ENCODE measurements at places on chromosomes 16 and 17. TPM values are rescaled to one million over a fixed set of nuclear protein-coding genes. Genes with fewer than 3 reads are reported as not detected.
A peak's percentile ranks its signal among the peaks of the same experiment; 100 is the strongest.

- peaks cover 7% of the 10 kb centered on the region for H3K4me1 ChIP-seq
- no peaks in the 10 kb centered on the region for H3K36me3 ChIP-seq
- no peaks in the 10 kb centered on the region for H3K27me3 ChIP-seq
- H3K4me3 ChIP-seq: no peak overlapping the region
These were observed 394.3 kb downstream of the CDH13 start for GRCh38 chr16:83021045-83021444.

Gene HYDIN
- total RNA-seq: 0.85 TPM

Gene KRT17
- total RNA-seq: not detected

- peak overlapping the region; percentile 86 for H3K27ac ChIP-seq
- H3K27me3 ChIP-seq: no peaks in the 10 kb centered on the region
- H3K4me1 ChIP-seq: peaks cover 33% of the 10 kb centered on the region
- DNase-seq: no peak
- H3K4me3 ChIP-seq: peak overlapping the region; percentile 80
These were observed 467 bp upstream of the GDE1 start for GRCh38 chr16:19522397-19522732.

- H3K4me3 ChIP-seq: peak overlapping the region; percentile 7
- H3K36me3 ChIP-seq: peaks cover 41% of the 10 kb centered on the region
- peak overlapping the region; percentile 87 for H3K27ac ChIP-seq
- no peak for DNase-seq
These were observed 2.6 kb downstream of the GTF3C1 start for GRCh38 chr16:27547134-27547533.

GRCh38 chr17:80367503-80367902 lies 47.5 kb upstream of the ENDOV start:
- no peak for DNase-seq
- peaks cover 98% of the 10 kb centered on the region for H3K36me3 ChIP-seq
- H3K27ac ChIP-seq: no peak overlapping the region
- H3K27me3 ChIP-seq: no peaks in the 10 kb centered on the region

DNA sequence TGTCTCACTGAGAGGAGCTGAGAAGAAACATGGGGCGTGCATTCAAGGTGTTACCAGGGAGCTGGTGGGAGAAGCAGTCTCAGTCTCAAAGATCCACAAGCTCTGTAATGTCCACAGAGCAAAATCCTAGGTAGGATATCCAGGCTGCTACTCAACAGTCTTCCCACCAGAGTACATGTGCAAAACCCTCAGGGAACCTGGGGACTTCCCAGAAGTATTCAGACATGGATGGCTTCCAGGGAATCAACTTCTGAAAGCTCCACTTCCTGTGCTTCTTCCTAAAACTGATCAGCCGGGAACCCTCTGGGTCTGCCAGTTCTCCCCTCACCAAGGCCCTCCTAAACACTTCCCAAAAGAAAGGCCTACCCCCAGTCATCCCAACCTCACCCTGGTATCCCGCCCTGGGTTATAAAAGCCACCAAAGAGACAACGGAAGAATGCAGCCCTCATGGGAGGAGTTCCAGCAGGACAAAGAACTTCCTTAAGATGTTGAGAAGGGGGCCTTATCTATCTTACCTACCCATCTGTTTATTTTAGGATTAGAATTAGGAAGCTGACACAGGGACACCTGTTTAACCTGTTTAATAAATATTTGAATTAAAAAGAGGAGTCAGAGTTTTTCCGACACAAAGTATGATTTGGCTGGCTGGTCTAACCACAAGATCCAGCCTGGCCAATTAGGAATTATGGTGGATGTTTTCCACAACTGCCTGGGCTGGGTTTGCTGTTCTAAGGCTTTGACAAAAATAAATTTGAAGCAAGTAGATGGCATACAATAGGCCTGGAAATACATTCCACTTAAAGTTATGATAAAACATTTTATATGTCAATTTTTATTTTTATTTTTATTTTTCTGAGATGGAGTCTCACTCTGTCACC lies 37.0 kb downstream of the CUEDC1 start:
- H3K4me3 ChIP-seq: no peak overlapping the region
- peaks cover 73% of the 10 kb centered on the region for H3K4me1 ChIP-seq
- peak overlapping the region; percentile 64 for H3K27ac ChIP-seq
- H3K27me3 ChIP-seq: no peaks in the 10 kb centered on the region
- no peaks in the 10 kb centered on the region for H3K36me3 ChIP-seq

DNA sequence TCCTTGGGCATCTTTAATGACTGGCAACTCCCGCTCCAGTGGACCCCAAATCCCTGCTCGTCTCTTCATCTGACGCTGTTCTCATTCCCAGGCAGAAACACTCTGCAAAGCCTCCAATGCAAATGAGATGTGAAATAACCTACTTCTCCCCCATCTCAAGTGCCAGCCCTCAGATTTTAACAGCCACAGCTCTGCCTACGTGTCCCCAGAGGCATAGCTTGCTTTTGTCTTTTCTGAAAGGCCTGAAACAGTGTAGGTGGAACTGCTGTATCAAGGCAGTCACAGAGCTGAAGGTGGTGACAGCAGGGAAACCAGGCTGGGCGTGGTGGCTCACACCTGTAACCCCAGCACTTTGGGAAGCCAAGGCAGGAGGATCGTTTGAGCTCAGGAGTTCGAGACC lies 14.7 kb downstream of the RPH3AL start:
- H3K4me1 ChIP-seq: peaks cover 19% of the 10 kb centered on the region
- no peak for DNase-seq
- H3K36me3 ChIP-seq: no peaks in the 10 kb centered on the region

- no peak overlapping the region for H3K4me3 ChIP-seq
- no peak for DNase-seq
- H3K36me3 ChIP-seq: peaks cover 7% of the 10 kb centered on the region
- no peak overlapping the region for H3K27ac ChIP-seq
- H3K27me3 ChIP-seq: no peaks in the 10 kb centered on the region
These were observed 15.1 kb downstream of the SCIMP start for GRCh38 chr17:5219536-5219935.

DNA sequence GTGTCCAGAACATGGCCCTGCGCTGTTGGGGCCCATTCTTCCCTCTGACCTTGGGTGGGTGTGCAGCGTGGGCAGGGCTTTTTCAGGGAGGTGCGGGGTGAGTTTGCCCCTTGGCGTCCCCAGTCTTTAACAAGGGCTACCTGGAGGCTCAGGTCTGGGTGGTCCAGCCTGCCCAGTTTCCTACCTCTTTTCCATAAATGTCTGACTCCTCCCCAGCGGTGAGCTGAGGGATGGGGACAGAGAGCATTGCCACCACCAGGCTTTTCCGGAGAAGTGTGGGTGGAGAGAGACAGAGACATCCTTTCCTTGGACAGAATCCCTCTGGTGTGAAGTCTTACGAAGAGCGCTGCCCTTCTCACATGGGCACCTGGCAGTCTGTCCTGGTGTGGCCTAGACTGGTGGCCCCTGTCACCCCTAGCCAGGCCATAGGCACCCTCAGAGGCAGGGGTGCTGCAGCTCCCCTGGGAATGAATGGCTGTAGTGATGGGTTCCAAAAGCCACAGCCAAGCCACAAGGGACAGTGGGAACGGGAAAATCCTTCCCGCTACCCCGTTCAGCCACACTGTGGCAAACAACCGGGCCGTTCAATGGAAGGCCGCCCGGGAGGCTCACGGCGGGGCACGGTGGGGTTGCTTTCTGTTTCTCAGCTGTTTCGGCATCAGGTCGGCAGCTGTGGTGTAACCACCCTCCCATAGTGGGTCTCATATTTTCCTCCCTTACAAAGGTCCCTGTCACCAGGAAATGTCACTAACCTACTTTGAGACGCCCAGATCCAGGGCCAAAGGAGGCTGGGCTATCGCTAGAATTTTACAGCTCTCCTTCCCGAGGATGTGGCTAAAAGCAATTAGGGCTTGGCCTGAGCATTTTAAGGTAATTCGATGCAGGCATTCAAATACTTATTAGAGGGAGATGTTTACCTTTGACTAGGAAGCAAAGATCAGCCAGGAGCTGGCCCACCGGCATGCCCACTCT lies 61.9 kb upstream of the GSE1 start:
- no peaks in the 10 kb centered on the region for H3K36me3 ChIP-seq
- peaks cover 21% of the 10 kb centered on the region for H3K4me1 ChIP-seq
- no peak for DNase-seq
- no peak overlapping the region for H3K4me3 ChIP-seq
- peak overlapping the region; percentile 53 for H3K27ac ChIP-seq

Gene TAOK1
- total RNA-seq: 49.6 TPM
